ENCODE measurements at places on chromosomes 2 and 18.

- no peak overlapping the region for H3K27ac ChIP-seq
- H3K4me1 ChIP-seq = peaks cover 12% of the 10 kb centered on the region
- no peak overlapping the region for H3K4me3 ChIP-seq
- no peaks in the 10 kb centered on the region for H3K36me3 ChIP-seq
- H3K27me3 ChIP-seq = peaks cover 3% of the 10 kb centered on the region
Measured at GRCh38 chr18:58495207-58495606, 133.7 kb downstream of the ALPK2 start.

GRCh38 chr2:122704109-122704563 is 948.7 kb downstream of the TSN start:
- H3K36me3 ChIP-seq = no peaks in the 10 kb centered on the region
- no peak for DNase-seq
- H3K4me1 ChIP-seq = no peaks in the 10 kb centered on the region
- no peak overlapping the region for H3K4me3 ChIP-seq

GRCh38 chr2:232951891-232952290 is 61.2 kb downstream of the NGEF start:
- H3K27me3 ChIP-seq = peaks cover 8% of the 10 kb centered on the region
- no peaks in the 10 kb centered on the region for H3K36me3 ChIP-seq
- H3K4me1 ChIP-seq = no peaks in the 10 kb centered on the region
- DNase-seq = no peak
- no peak overlapping the region for H3K4me3 ChIP-seq
- no peak overlapping the region for H3K27ac ChIP-seq

DNA sequence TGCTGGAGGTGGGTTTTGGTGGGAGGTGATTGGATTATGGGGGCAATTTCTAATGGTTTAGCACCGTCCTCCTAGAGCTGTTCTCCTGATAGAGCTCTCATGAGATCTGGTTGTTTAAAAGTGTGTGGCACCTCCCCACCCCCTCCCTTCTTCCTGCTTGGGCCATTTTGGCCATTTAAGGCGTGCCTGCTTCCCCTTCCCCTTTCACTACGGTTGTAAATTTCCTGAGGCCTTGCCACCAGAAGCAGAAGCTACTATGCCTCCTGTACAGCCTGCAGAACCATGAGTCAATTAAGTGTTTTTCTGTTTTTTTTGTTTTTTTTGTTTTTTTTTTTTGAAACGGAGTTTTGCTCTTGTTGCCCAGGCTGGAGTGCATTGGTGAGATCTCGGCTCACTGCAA is 335.7 kb upstream of the HS6ST1 start:
- no peaks in the 10 kb centered on the region for H3K27me3 ChIP-seq
- no peak overlapping the region for H3K4me3 ChIP-seq
- H3K4me1 ChIP-seq = no peaks in the 10 kb centered on the region
- H3K36me3 ChIP-seq = no peaks in the 10 kb centered on the region

DNA sequence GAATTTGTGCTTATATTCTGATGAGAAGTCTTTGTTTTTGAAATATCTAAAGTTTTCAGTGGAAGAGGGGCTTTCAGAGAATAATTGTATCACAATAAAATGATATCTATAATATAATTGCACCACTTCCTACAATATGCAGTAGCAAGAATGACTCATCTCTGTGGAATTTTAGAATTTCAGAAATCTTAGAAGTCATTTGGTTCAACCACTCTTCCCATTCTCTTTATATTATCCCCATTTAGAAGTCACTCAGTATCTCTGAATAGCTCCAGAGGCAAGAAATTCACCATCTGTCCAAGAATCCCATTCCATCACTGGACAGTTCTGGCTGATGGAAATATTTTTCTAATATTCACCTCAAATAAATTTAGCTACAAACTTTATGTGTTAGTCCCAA is 59.3 kb upstream of the CCDC68 start:
- no peak overlapping the region for H3K4me3 ChIP-seq
- DNase-seq = no peak
- H3K4me1 ChIP-seq = no peaks in the 10 kb centered on the region
- H3K27ac ChIP-seq = no peak overlapping the region
- H3K27me3 ChIP-seq = no peaks in the 10 kb centered on the region

All from lower lobe of right lung (tissue), 2 donors.